ENCODE measurements at places on chromosomes 1 and 21. TPM values are rescaled to one million over a fixed set of nuclear protein-coding genes. Genes with fewer than 3 reads are reported as not detected.

Gene SSX2IP
- 6.6 TPM for total RNA-seq

Gene OTUD3
- total RNA-seq: 3.2 TPM

Gene CFHR1
- 0.16 TPM for total RNA-seq

Gene NES
- 28.2 TPM for total RNA-seq

Gene CYP4A11
- total RNA-seq: not detected

Gene CGN
- total RNA-seq: not detected

Gene KPRP
- total RNA-seq: not detected

Gene GJA8
- total RNA-seq: not detected

Gene DDR2
- total RNA-seq: 472 TPM

Gene SYCP1
- total RNA-seq: not detected

Gene PRKAA2
- 2.2 TPM for total RNA-seq

Gene CD1C
- not detected for total RNA-seq

Gene FH
- total RNA-seq: 71.7 TPM

Gene CLCA1
- total RNA-seq: not detected

Gene PCNX2
- 66.5 TPM for total RNA-seq

Gene ENTREP3
- 7.0 TPM for total RNA-seq

Gene SPRR2G
- total RNA-seq: not detected

Gene KDF1
- under 0.01 TPM for total RNA-seq

All from hair follicle dermal papilla cell (primary cell).